ENCODE measurements at places on chromosomes 13 and 19.

GRCh38 chr19:374183-374885 is 29.7 kb upstream of the MIER2 start:
- no peak for DNase-seq

- no peak for DNase-seq
These were observed 21.2 kb downstream of the SIGLEC7 start for GRCh38 chr19:51163257-51163656.

DNA sequence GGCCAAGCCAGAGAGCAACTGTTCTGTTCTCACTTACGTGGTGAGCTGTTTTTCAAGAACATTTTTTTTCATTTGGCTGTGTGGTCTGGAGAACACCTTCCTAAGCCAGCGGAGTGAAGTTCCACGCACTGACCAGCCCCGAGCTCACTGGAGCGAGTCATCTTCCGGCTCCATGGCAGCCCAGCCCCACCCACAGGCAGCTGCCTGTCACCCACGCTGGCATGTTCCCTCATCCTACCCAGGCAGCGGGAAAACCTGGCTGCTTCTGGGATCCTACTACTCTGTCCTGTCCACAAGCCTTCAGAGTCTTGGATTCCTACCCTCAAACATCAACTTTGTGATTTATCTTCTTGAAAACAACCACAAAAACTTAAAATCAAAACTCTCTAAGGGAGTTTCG is 76.2 kb downstream of the GGACT start:
- no peak for DNase-seq

GRCh38 chr19:40331052-40331451 is 17.1 kb downstream of the C19orf47 start:
- no peak for DNase-seq

- no peak for DNase-seq
These were observed 106.5 kb upstream of the RFC3 start for GRCh38 chr13:33711436-33711835.

DNA sequence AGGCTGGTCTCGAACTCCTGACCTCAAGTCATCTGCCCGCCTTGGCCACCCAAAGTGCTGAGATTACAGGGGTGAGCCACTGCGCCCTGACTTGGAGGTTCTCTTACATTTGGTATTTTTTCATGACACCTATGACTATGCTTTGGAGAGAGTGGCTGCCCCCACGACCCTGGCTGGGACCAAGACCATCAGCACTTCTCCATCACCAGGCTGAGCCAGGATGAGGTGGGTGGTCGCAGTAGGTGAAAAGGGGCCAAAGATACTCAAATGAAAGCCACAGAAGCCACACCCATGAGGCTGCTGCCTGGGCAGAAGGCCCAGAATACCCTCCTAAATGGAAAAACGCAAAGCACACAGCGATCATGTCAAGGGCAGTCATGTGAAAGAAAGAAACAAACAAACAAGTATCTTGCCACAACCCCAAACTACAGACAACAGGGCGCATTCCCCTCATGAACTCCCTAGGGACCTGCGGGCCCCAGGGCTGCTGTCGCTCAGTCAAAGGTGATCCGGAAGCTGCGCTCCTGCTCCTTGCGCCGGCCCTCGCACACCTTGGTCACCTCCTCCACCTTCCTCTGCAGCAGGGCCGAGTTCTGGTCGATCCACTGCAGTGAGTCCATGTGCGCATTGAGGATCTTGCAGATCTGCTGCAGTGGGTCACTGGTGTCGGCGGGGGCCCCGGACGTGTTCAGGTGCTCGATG is 11.2 kb upstream of the IL4I1 start:
- DNase-seq: no peak

DNA sequence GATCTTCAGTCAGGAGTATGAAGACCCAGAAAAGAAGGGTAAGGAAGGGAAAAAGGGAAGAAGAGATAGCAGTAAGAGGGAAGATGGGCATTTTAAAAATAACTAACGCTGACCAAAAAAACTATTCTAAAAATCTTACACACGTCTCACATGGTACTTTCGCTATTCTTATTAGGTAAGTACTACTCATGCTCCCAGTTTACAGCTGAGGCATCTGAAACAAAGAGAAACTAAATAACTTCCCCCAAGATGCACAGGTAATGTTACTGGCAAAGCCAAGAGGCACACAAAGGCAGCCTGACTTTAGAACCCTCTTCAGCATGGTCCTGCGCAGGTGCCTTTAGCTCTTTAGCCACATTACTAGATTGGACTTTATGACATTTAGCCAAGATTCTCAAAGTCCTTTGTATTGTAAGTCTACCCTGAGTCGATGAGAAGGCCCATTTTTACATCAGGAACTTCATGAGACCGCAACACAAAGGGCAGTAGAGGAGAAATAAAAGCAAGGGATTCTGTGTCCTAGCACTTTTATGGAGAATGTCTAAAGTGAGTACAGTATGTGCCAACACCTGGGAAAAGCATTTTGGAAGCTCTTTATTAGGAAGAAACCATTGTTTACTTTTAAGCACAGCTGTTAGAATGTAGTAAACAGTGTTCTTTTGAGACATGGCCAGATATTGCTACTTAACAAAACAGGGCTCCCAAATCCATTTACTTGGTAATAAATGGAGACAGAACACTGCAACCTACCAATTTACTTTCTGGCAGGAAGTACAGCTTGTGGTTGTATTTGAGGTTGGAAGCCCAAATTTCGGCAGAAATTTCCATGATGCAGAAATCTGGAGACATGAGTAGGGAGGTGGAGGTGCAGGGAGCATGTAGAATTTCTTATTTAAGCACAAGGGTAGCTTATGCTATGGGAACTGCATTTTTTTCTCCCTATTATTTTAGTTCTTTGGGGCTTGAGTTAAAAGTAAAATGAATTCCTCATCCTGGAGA is 250.7 kb downstream of the KCTD12 start:
- DNase-seq: no peak

- DNase-seq: no peak
These were observed 626 bp upstream of the ATP5F1D start for GRCh38 chr19:1240925-1241324.

- DNase-seq: no peak
These were observed 30.4 kb downstream of the ARHGEF7 start for GRCh38 chr13:111145506-111145905.

GRCh38 chr13:32153056-32153455 is 121.5 kb downstream of the FRY start:
- DNase-seq: no peak

Data from 8988T (cell line).